ENCODE measurements at places on chromosomes 2 and 18.

GRCh38 chr2:127400897-127401756, 13.4 kb upstream of the MAP3K2 start:
- peaks cover 3% of the 10 kb centered on the region for H3K4me1 ChIP-seq
- no peak overlapping the region for H3K4me3 ChIP-seq
- no peaks in the 10 kb centered on the region for H3K27me3 ChIP-seq
- no peaks in the 10 kb centered on the region for H3K36me3 ChIP-seq

- H3K27me3 ChIP-seq, result no peaks in the 10 kb centered on the region
- no peak for DNase-seq
- H3K27ac ChIP-seq, result no peak overlapping the region
- no peak overlapping the region for H3K4me3 ChIP-seq
- peaks cover 5% of the 10 kb centered on the region for H3K4me1 ChIP-seq
Measured at GRCh38 chr2:20970068-20970467, 73.8 kb downstream of the APOB start.

DNA sequence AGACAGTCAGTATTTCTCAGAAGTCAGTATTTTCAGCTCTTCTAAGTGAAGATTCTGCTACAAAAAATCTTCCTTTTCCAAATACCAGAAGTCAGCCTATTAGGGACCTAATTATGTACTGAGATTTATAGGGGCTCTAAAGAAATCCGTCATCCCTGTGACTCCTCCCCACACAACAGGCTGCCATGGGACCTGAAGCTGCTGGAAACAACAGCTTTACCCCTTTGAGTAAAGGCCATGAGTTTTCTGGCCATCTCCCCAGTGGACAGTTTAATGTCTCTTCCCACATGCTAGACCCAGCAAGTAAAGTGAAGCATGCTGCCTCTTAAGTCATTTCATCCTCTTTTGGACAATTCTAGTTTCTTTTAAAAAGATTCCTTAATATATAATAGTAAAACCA, 255.7 kb upstream of the ACVR2A start:
- no peak for DNase-seq
- no peaks in the 10 kb centered on the region for H3K36me3 ChIP-seq
- no peak overlapping the region for H3K27ac ChIP-seq
- no peaks in the 10 kb centered on the region for H3K4me1 ChIP-seq
- no peaks in the 10 kb centered on the region for H3K27me3 ChIP-seq

DNA sequence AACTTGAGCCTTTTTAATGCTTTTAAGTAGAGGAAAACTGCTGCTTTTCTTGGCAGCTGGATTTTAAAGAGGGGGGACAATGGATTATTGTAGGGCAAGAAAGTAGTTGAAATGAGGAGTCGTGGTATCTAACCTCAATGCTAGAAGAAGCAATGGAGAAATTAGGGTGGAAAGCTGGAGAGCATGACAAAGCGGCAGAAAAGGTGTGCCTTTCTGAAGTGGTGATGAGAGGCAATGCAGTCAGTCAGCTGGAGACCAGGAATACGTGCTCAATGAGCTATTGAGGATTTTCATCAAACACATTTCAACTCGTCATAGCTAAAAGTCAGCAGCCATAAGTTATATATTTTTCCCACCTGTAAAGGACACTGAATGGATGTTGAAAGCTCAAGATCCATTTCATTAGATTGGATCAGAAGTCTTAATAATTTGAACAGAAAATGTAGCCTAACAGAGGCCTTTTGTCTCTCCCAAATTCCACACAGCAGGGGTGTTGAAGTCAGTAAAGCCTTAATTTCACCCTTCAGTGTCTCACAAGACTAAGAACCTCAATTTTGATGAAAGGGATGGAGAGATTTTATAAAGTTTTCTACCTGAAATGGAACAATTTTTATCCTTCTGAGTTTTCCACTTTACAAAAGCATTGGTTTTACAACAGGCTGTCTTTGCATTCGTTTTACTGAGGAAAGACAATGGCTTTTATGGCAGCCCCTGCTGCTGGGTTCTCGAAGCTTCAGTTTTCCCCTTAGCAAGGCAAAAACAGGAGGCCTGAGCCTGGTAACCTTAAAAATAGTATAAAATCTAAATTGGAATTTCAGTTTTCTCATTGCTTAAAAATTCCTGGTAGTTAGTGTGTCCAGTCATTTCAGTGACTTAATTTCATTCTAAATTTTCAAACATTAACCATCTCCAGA, 131.1 kb downstream of the CCDC102B start:
- no peak overlapping the region for H3K4me3 ChIP-seq
- H3K27me3 ChIP-seq, result no peaks in the 10 kb centered on the region
- no peaks in the 10 kb centered on the region for H3K4me1 ChIP-seq
- no peaks in the 10 kb centered on the region for H3K36me3 ChIP-seq
- DNase-seq, result no peak
